ENCODE measurements at places on chromosomes 11 and 22.
A peak's percentile ranks its signal among the peaks of the same experiment; 100 is the strongest.

- DNase-seq = no peak
Measured at GRCh38 chr11:75795276-75796090, 19.5 kb upstream of the UVRAG start.

- no peak for DNase-seq
Measured at GRCh38 chr22:34804091-34804490, 261.9 kb upstream of the ISX start.

DNA sequence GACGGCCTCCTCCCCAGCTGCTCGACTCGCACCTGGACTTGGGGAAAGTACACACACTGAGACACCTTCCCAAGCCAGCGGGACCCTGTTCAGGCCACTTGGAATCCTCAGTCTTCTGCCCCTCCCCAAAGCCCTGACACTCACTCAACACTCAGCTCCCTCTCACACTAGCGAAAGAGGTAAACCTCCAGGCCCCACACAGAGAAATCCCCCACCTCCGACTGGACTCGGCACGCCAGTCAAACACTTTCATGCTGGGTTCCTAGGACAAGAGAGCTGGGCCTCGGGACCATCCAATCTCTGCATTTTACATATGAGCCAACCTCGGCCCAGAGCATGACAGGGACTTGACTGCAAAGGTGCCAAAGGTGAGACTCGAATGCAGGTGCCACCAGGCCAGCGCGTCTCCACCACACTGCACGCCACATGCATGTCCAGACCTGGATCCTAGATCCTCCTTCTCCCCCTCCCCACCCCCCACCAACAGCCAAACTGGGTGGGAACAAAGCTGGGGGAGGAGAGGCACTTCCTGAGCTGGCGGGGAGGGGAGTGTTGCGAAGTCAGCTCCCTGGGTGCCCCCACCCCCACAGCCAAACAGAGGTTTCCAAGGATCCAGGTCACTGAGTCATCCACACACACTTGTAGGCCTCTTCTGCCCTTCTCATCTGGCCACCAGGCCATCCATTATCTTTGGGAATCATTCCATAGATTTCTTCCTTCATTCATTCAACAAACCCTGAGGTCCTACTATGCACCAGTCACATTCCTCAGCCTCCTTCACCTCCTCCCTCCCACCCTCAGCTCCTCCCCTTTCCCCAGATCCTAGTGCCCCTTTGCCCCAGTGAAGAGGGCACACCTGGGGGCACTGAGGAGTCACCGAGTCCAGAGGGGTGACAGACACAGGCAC is 10.7 kb upstream of the CD5 start:
- no peak for DNase-seq

DNA sequence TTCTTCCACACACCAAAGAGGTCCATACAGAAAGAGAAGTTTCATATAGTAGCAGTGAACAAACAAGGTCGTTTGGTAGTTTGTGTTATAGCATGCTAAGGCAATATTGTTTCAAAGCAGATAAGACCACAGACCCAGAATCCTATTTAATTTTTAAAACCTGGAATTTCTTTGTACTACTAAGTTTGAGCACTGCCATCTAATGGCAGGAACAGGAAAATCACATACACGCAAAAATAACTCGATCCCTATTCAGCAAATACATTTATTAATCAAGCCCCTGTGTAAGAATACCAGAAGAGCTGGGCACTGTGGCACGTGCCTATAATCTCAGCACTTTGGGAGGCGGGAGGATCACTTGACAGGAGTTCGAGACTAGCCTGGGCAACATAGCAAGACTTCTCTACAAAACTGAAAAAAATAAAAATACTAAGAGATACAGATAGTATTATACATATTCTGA is 2.9 kb upstream of the BTBD10 start:
- no peak for DNase-seq

DNA sequence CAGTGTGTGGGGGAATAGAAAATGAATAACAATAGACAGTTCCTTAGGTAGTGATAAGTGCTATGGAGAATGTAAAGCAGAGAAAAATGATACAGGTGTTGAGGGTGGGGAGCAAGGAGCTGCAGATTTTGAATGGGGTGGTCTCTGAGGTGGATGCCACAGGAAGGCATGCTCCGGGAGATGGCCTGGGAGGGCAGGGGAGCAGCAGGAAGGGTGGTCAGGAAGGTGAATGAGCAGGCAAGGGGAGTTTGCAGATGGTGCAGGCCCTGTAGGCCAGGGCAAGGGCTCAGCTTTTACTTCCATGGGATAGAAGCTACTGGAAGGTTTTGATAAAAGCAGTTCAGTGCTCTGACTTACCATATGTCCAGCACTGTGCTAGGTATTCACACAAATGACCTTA is 44.8 kb downstream of the FDX1 start:
- DNase-seq = no peak

DNA sequence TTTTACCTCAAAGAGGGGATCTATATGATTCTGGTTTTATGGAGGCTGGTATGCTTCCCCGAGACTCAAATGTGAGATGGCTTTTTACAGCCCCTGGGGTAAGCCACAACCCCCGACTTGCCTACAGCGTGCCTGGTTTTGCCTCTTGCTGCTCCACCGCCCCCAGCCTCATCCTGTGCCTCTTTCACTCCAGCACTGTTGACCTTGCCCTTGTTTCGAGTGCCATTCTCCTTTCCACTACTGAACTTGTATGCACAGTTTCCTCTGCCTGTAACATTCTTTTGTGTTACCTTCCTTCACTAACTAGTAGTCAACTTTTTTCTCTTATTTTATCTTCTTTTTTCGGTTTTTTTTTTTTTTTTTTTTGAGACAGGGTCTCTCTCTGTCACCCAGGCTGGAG is 219.0 kb upstream of the ZBED5 start:
- DNase-seq = no peak

DNA sequence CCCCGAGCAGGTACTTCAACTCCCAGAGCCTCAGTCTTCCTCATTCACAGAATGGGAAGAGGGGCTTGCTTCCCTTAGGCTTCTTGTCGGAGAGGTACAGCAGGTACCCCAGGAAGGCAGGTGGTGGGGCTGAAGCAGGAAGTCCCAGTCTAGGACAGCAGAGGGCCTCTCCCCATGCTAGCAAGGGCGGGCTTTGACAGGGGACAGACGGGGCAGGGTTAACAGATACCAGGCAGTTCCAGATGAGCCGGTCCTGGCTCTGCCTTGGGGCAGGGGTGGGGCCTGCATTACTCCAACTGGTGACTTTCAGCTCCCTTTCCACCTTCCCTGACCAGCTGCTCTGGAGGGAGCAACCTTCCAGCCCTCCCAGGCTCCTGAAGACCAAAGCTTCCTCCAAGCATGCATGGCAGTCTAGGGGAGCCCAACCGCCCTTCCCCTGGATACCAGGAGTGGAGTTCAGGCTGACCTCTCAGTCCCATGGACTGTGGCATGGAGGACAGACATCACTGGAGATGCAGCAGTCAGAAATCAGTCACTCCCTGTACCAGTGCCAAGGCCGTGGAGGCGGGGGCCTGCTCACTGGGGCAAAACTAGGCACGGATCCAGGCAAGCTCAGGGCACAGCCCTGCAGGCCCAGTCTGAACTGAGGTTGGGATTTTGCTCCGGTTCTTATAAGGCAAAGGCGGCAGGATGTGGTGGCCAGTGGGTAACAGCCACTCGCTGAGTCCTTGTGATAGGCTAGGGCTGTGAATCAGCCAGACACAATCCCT is 60.5 kb downstream of the NAT10 start:
- no peak for DNase-seq

DNA sequence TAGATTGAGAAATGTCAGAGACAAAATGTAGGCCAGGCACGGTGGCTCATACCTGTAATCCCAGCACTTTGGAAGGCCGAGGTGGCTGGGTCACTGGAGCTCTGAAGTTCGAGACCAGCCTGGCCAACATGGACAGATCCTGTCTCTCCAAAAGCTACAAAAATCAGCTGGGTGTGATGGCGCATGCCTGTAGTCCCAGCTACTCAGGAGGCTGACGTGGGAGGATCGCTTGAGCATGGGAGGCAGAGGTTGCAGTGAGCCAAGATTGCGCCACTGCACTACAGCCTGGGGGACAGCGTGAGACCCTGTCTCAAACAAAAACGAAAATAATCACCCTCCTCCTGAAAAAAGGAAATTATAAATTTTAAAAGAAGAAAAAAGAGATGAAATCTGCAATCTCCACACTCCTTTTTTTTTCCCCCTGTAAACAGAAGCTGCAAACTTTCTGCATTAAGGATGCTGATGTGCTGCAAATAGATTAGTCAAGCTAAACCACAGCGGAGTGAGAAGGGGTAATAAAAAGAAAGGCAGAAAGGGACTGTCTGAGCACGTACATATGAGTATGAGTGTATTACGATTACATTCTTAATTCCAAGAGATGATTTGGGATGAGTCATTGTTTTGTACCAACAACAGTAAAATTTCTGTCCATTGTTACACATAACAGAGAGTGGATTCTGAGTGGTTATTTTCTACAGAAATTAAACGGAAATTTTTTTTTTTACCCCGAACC is 87.3 kb downstream of the SIK3 start:
- no peak for DNase-seq

GRCh38 chr22:32737811-32738497 is 63.6 kb upstream of the TIMP3 start:
- DNase-seq = no peak

- no peak for DNase-seq
Measured at GRCh38 chr22:46362934-46363515, 27.5 kb downstream of the TRMU start.

- no peak for DNase-seq
Measured at GRCh38 chr11:103051981-103052380, 40.0 kb downstream of the DCUN1D5 start.

- no peak for DNase-seq
Measured at GRCh38 chr11:85040166-85040565, 587.0 kb downstream of the DLG2 start.

DNA sequence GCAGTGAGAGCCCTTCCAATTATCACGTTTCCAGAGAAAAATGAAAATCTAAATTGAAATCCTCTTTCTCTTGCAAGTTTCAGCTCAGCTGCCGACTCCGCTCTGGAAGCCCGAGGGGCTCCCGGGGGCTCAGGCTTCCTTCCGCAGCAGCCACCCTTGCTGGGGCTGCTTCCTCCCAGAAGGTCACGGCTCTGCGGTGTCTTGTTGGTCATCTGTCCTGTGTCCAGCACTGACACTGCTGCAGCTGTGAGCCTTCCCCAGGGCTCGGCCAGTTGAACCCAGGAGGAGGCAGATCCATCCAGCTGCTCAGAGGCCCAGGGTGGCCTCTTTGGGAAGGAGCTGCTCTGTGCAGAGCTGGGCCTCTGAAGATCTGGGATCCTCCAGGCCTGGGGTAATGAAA is 1337.2 kb downstream of the TBC1D22A start:
- DNase-seq = peak; percentile 14

DNA sequence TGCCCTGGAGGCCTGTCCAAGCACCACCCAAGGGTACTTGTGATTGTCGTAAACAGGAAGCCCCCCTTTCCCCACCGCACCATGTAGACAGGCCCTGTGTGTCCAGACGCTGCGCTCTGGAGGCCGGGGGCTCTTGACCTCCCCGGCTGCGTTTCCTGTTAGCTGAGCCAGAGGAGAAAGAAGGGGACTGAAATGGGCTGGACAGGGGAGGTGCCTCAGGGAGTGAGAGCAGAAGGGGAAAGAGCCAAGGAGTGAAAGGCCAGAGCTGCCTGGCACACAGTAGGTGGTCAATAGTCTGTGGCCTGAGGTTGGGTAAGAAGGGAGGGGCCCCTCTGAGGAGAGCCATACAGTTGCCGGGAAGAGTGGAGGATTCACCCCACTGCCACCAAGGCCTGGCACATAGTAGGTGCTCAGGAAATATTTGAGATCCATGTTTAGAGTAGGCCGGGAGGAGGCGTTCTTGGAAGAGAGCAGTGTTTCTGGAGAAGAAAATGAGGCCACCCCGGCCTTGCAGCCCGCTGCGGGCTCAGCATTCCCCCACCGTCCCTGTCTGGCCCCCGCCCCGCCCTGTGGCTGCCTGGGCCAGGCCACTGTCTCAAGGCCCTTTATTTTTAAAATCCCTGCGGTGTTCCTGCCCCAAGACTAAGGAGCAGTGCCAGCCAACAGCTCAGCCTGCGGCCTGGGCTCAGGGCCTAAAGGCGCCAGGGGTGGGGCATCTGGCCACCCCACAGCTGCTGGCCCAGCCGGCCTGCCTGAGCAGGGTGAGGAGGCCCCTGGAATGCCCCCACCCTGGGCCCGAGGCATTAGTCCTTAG is 13.6 kb upstream of the CDC42EP1 start:
- peak; percentile 85 for DNase-seq

- no peak for DNase-seq
Measured at GRCh38 chr11:20875889-20876288, 206.5 kb downstream of the NELL1 start.

DNA sequence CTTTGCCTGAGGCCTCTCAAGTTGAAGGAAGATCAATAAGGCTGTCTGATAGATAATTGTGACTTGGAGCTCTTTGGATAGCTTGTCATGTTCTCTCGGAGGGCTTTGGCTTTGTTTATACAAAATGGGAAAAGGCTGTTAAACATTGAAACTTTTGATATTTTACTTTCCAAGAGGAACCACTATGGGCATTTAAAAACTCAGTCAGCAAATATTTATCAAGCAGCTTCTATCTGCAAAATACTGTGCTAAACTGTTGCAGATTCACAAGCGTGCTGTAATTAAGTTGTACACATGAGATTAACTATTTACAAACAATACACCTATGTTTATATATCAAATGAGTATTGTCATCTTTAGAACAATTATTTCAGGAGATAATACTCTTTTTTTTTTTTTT is 34.5 kb upstream of the SORL1 start:
- no peak for DNase-seq

DNA sequence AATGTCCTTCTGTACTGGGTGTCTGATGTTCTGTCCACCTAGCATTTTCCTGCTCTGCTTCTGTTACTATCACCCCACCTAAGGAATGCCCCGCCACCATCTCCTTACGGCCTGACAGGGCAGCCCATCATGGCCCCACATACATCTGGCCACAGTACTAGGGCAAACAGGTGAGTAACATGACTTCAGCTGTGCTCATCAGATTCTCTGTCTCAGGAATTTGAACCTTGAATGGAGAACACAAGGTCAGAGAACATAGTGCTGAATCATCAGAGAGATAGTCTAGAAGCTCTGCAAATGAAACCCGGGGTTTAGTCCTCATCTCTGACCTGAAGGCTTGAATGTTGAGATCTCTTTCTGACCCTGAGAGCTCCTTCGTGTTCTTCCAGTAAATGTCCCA is 32.4 kb downstream of the ZC3H12C start:
- DNase-seq = no peak

GRCh38 chr11:44941259-44942021 is 9.2 kb downstream of the TP53I11 start:
- no peak for DNase-seq

- DNase-seq = no peak
Measured at GRCh38 chr22:50313021-50313420, 5.6 kb upstream of the PLXNB2 start.

GRCh38 chr11:128246810-128247594 is 340.4 kb downstream of the ETS1 start:
- DNase-seq = no peak

- DNase-seq = no peak
Measured at GRCh38 chr11:76577226-76577920, 93.2 kb downstream of the LRRC32 start.

GRCh38 chr11:75490221-75491181 is 35.2 kb downstream of the GDPD5 start:
- peak; percentile 73 for DNase-seq

All from H9 (cell line).